ENCODE measurements at places on chromosomes 1 and 21. TPM values are rescaled to one million over a fixed set of nuclear protein-coding genes. Genes with fewer than 3 reads are reported as not detected.

DNA sequence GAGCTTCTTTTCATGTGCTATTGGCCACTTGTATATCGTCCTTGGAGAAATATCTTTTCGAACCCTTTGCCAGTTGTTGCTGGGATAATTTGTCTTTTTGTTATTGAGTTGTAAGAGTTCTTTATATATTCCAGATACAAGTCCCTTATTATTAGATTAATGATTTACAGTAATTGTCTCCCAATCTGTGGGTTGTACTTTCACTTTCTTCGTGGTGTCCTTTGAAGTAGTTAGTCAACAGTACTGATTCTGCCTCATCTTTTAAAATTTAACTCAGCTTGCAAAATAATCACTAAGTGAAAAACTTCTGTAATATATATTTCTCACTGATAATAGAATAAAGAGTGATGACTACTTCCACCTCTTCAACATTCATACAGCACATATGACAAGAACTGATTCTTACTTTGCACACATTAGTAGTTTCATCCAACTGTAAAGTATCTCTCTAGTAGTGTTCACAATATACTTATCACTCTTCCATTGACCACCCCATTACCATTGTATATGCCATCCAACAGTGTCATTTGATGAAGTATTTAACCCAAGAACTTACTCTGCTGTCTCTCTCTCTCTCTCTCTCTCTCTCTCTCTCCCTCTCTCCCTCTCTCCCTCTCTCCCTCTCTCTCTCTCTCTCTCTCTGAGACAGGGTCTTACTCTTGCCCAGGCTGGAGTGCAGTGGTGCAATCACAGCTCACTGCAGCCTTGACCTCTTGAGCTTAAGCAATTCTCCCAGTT, 104.2 kb upstream of the DMRTA2 start:
- no peak overlapping the region for H3K27ac ChIP-seq
- no peak for DNase-seq
- H3K4me3 ChIP-seq = no peak overlapping the region
- H3K4me1 ChIP-seq = no peaks in the 10 kb centered on the region
- peaks cover 5% of the 10 kb centered on the region for H3K36me3 ChIP-seq

DNA sequence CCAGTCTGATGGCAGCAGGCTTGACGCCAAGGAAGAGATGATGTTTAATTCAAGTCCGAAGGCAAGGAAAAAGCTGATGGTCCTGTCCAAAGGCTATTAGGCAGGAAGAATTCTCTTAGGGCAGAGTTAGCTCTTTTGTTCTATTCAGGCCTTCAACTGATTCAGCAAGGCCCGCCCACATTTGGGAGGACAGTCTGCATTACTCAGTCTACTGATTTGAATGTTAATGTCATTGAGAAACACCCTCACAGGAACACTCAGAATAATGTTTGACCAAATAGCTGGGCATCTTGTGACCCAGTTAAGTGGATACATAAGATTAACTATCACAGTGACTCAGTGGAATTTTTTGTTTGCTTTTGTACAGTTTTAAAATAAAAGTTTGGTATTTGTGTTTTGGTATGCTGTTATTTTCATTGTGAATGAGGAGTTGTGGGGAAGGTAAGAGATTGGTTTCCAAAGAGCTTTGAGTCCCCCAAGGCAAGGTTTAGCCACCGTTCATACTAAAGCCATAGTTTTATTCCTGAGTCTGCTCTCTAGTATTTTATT, 1.7 kb upstream of the ZNF691 start:
- no peaks in the 10 kb centered on the region for H3K27me3 ChIP-seq
- H3K27ac ChIP-seq = no peak overlapping the region
- peaks cover 23% of the 10 kb centered on the region for H3K4me1 ChIP-seq
- peak; percentile 40 for DNase-seq
- H3K4me3 ChIP-seq = no peak overlapping the region

- no peaks in the 10 kb centered on the region for H3K36me3 ChIP-seq
- no peak overlapping the region for H3K4me3 ChIP-seq
- no peak overlapping the region for H3K27ac ChIP-seq
Measured at GRCh38 chr1:7898962-7899361, 41.7 kb downstream of the TNFRSF9 start.

GRCh38 chr1:93979718-93980319, 70.6 kb upstream of the GCLM start:
- H3K4me1 ChIP-seq = no peaks in the 10 kb centered on the region
- no peaks in the 10 kb centered on the region for H3K36me3 ChIP-seq
- no peak overlapping the region for H3K27ac ChIP-seq
- no peaks in the 10 kb centered on the region for H3K27me3 ChIP-seq
- DNase-seq = no peak
- no peak overlapping the region for H3K4me3 ChIP-seq

GRCh38 chr1:70583522-70583921, 172.5 kb downstream of the CTH start:
- H3K4me1 ChIP-seq = no peaks in the 10 kb centered on the region
- H3K36me3 ChIP-seq = no peaks in the 10 kb centered on the region
- peaks cover 48% of the 10 kb centered on the region for H3K27me3 ChIP-seq
- no peak overlapping the region for H3K27ac ChIP-seq

DNA sequence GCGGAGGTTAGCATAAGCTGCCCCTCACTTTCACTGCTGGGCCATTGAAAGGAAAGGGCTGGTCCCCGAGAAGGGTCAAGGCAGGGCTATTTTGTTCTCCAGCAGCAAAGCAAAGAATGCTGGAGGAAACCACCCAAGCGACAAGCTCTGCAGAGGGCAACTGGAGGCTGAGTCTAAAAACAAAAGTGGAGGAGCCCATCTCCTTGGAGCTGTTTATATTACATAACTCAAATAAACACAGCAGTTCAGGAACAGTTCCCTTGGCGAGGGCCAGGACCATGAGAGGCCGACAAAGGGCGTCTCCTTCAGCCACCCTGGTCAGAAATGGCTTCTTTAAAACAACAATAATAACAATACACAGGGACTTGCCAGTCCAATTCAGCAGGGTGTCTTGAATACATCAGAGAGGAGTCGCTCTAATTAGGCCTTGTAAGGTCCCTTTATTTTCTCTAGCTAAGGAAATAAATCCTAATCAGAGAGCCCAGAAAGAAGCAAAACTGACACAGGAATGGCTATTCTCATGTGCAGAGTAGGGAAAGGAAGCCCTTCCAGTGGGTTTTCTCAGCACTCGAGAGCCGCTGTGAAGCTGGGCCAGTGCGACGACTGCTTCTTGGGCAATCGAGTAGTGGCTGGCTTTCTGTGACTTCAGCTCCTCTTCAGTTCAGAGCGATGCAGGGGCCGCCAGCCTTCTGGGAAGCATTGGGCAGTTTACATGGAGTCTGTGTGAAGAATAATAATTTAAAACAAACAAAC, 57.0 kb upstream of the TARBP1 start:
- H3K4me1 ChIP-seq = peaks cover 43% of the 10 kb centered on the region
- peak; percentile 61 for DNase-seq
- no peaks in the 10 kb centered on the region for H3K27me3 ChIP-seq
- H3K36me3 ChIP-seq = no peaks in the 10 kb centered on the region

- H3K4me3 ChIP-seq = no peak overlapping the region
- DNase-seq = no peak
- peaks cover 6% of the 10 kb centered on the region for H3K4me1 ChIP-seq
- H3K27me3 ChIP-seq = no peaks in the 10 kb centered on the region
- H3K27ac ChIP-seq = no peak overlapping the region
Measured at GRCh38 chr21:32143241-32143939, 135.5 kb downstream of the MIS18A start.

DNA sequence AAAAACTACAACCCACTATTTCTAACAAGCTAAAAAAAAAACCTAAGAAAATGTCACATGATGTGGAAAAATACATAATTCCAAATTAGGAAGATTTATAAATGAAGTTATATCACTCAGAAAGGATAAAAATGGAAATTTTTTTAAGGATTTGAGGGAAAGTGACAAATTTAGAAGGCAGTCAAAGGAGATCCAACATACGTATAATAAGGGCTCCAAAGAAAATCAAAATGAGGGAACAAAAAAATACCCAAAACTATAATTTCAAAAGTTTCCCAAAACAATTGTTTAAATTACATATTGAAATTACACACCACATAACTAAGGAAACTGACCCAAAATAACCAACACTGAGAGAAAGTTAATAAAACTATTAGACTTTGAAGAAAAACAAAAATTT, 381.1 kb upstream of the KAZN start:
- no peak overlapping the region for H3K27ac ChIP-seq
- H3K27me3 ChIP-seq = no peaks in the 10 kb centered on the region
- no peak overlapping the region for H3K4me3 ChIP-seq
- no peaks in the 10 kb centered on the region for H3K36me3 ChIP-seq

GRCh38 chr1:186628910-186629309, 51.3 kb downstream of the PTGS2 start:
- no peak for DNase-seq
- no peak overlapping the region for H3K27ac ChIP-seq
- no peaks in the 10 kb centered on the region for H3K36me3 ChIP-seq

- H3K4me3 ChIP-seq = no peak overlapping the region
- no peaks in the 10 kb centered on the region for H3K27me3 ChIP-seq
- no peaks in the 10 kb centered on the region for H3K36me3 ChIP-seq
- peaks cover 16% of the 10 kb centered on the region for H3K4me1 ChIP-seq
- no peak for DNase-seq
- no peak overlapping the region for H3K27ac ChIP-seq
Measured at GRCh38 chr1:235887676-235888075, 21.0 kb upstream of the LYST start.

- no peak overlapping the region for H3K27ac ChIP-seq
- H3K4me3 ChIP-seq = no peak overlapping the region
- H3K4me1 ChIP-seq = no peaks in the 10 kb centered on the region
Measured at GRCh38 chr1:147124266-147124665, 48.0 kb downstream of the PRKAB2 start.

GRCh38 chr1:198713081-198713480, 74.2 kb downstream of the PTPRC start:
- H3K4me1 ChIP-seq = peaks cover 5% of the 10 kb centered on the region
- no peak overlapping the region for H3K27ac ChIP-seq
- no peak overlapping the region for H3K4me3 ChIP-seq
- H3K27me3 ChIP-seq = no peaks in the 10 kb centered on the region
- H3K36me3 ChIP-seq = no peaks in the 10 kb centered on the region

DNA sequence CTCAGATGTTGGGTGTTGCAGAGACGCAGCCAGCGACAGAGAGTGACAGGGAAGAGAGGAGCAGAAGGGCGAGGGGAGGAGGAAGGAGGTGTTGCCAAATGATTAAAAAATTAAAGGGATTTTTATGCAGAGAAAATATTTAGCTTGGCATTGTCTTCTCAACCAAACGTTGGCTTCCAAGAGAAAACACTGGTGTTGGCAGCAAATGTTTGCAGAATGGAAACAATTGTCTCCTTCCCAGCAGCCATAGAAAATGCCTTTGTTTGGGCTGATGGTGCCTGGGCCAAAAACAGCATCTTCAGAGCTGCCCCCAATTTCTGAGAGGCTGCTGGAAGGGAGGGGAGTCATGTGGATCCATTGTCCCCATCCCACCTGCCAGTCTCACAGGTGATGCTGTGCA, 29.7 kb upstream of the GRIK3 start:
- H3K36me3 ChIP-seq = no peaks in the 10 kb centered on the region
- no peak overlapping the region for H3K27ac ChIP-seq
- no peaks in the 10 kb centered on the region for H3K4me1 ChIP-seq
- H3K4me3 ChIP-seq = no peak overlapping the region

DNA sequence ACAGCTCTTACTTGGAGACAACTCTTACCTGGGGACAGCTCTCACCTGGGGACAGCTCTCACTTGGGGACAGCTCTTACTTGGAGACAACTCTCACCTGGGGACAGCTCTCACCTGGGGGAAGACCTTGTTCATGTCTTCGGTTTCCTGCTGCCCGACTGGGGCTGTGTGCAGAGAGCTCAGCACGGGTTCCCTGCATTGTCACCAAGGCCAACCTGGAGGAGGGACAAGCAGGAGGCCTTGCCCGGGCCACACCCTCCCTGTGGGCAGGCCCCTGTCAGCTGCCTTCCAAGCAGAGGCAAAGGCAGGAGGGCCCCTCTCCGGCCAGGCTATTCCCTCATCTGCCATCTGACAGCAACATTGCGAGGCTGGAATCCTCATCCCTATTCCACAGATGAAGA, at the start of gene LDLRAD1:
Gene LDLRAD1, minus strand, starts transcription at position 208 of the 400 bp plus-strand sequence. Its CDS starts 74 bp downstream, at position 134.
- H3K27ac ChIP-seq = no peak within 1 kb of the TSS
- DNase-seq = no peak
- no peaks in the 10 kb centered on the region for H3K27me3 ChIP-seq
- no peak within 1 kb of the TSS for H3K4me3 ChIP-seq
- peaks cover 13% of the 10 kb centered on the region for H3K4me1 ChIP-seq
- H3K36me3 ChIP-seq = no peaks in the 10 kb centered on the region

- no peak overlapping the region for H3K27ac ChIP-seq
- no peak for DNase-seq
- no peak overlapping the region for H3K4me3 ChIP-seq
- H3K36me3 ChIP-seq = no peaks in the 10 kb centered on the region
Measured at GRCh38 chr1:216462066-216462775, 39.0 kb upstream of the USH2A start.

- no peak for DNase-seq
- H3K4me1 ChIP-seq = peaks cover 10% of the 10 kb centered on the region
- H3K27me3 ChIP-seq = peaks cover 90% of the 10 kb centered on the region
- no peak overlapping the region for H3K27ac ChIP-seq
Measured at GRCh38 chr1:153346077-153346723, 2.4 kb downstream of the PGLYRP4 start.

DNA sequence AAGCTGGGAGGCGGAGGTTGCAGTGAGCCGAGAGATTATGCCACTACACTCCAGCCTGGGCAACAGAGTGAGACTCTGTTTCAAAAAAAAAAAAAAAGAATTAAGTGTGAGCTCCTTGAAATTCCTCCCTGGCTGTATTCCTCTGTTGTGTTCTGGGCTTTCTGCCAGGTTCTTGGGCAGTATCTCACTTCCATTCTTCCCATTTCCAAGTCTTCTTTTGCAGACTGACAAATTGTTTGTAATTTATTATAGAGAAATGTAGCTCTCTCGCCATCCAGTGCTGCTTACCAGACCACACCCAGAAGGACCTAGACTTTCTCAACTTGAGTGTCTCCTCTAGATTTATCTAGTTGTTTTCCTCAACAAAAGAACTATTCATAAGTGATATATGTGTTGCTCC, 105.0 kb upstream of the ADGRL2 start:
- H3K27ac ChIP-seq = no peak overlapping the region
- peaks cover 11% of the 10 kb centered on the region for H3K4me1 ChIP-seq
- peak; percentile 77 for DNase-seq
- H3K27me3 ChIP-seq = no peaks in the 10 kb centered on the region
- H3K36me3 ChIP-seq = no peaks in the 10 kb centered on the region

DNA sequence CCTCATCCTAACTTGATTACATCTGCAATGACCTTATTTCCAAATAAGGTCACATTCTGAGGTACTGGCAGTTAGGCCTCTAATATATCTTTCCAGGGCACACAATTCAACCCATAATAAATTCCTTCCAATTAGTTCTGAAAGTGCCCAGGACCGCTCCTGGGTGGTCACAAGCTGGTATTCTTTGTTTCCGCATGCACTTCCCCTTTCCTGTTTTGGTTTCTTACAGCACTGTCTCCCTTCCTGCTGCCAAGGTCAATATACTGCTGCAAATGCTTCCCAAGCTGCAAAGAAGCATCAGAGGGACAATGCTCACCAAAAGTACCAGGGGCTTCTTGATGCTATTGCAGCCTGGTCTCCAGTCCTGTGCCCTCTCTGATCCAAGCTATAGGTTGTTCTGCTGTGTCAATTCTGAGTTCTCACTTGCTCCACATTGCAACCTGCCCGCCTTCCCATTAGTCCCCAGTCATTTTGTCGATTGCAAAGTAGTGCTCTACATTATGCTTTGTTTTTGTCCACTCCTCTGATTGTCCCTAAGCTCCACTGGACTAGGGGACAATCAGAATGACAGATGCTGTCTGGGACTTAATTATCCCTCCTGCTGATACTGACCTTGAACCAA, 13.9 kb upstream of the XPR1 start:
- no peak overlapping the region for H3K4me3 ChIP-seq
- no peak overlapping the region for H3K27ac ChIP-seq
- H3K27me3 ChIP-seq = no peaks in the 10 kb centered on the region
- H3K36me3 ChIP-seq = no peaks in the 10 kb centered on the region

ZNF683 gene
- not detected for total RNA-seq

PYHIN1 gene
- total RNA-seq = not detected

RSPH1 gene
- total RNA-seq = 0.52 TPM

CSRP1 gene
- 263 TPM for total RNA-seq

USH2A gene
- total RNA-seq = not detected

PWP2 gene
- total RNA-seq = 11.2 TPM

CELA3B gene
- total RNA-seq = not detected

TOR1AIP2 gene
- total RNA-seq = 166 TPM

All from MCF 10A (cell line).